DMS79 (cell line): ENCODE measurements at places on chromosomes 5 and 9.
A peak's percentile ranks its signal among the peaks of the same experiment; 100 is the strongest.

- no peak for DNase-seq
Measured at GRCh38 chr5:150261231-150261630, 28.3 kb downstream of the CAMK2A start.

- DNase-seq, result no peak
Measured at GRCh38 chr5:127254729-127255284, 35.8 kb upstream of the MEGF10 start.

DNA sequence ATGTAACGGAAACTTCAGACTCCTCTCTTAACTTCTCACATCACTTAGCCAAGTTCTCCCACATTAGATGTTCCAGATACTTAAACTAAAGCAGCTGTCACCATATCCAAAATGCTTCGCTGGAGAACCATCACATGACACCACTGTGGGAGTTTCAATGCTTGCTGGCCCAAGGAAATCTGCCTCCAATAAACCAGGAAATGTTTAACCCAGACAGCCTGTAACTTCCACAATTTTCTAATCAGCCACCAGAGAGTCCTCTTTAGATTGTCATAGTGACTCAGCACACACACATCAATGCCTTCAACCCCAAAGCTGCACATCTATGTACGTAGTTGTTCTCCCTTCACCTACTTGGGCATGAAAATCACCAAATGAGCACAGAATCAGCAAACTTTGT is 118.7 kb downstream of the LPAR1 start:
- DNase-seq, result no peak

DNA sequence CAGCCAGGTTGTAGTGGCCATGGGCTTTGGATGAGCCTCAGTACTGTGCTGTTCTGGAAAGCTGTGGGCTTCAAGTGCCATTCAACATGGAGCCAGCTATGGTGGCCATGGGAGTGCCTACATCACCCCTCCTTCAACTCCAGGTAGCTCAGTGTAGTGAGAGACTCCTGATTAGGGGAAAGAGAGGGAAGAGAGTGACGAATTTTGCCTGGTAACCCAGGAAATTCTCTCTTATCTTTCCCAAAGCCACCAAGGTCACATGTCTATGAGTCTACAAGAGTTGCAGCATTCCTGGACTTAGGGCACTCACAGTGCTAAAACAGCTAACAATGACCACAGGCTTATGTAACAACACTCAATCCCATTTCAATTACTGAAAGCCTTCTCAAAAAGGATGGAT is 81.7 kb upstream of the SPTLC1 start:
- no peak for DNase-seq

DNA sequence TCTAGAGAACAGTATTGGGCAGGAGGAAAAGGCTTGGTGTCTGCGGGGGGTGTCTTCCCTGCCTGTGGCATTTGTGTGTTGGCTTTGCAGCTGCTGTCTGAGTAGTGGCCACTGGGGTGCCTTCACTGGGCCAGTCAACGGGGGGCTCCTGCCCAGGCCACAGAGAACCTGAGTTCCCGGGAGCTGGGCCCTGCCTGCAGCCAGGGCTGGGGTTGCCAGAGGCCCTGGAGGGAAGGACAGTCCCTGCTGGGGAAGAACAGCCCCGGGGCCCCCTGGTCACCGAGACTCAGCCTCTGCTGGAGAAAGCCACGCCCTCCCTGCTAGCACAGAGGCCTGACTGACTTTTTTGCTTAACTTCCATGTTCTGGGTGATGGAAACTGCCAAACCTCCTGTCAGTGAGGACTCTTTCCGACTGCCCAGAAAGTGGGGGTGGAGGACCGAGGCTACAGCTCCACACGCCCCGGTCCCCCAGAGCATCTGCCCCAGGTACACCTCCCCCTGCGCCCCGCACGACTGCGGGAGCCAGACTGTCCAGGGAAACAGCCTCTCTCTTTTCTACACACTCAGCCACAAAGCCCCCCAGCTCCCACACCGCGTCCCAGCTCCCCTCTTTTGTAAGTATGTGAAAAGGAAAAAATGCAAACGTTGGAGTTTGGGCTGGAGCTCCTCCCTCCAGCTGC is 133.4 kb downstream of the DAB2IP start:
- DNase-seq, result no peak

GRCh38 chr9:81619353-81620001 is 69.9 kb downstream of the TLE1 start:
- DNase-seq, result peak; percentile 4

DNA sequence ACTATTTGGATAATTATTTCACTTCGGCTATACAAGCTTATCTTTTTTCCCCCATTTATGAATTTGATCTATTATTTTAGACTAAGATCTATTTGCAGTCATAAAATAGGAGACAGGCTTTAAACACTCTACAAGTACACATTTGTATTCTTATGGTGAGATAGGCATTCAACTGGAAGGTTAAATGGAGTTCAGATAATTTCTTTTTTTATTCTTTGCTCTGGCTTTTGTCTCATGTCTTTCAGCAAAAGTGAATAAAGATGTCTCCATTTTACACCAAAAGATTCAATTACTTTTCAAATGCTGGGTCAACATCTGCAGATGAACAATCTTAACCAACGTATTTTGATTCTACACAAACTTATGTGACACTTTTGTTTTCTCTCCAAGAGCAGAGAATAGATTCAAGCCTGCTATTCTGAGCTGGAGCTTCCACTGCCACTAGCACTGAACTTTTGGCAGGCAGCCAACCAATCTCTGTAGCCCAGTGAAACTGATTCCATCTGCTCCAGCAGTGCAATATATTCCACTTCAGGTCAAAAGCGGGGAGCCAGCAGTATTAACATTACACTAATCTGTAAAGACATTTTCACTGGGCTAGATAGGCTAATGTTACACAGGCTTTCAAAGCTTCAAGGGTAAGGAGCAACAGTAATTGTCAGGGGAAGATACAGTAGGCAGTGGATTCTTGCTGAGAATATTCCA is 452.0 kb upstream of the ZNF608 start:
- peak; percentile 67 for DNase-seq

GRCh38 chr9:93116072-93116961 is 17.7 kb downstream of the NINJ1 start:
- DNase-seq, result no peak

DNA sequence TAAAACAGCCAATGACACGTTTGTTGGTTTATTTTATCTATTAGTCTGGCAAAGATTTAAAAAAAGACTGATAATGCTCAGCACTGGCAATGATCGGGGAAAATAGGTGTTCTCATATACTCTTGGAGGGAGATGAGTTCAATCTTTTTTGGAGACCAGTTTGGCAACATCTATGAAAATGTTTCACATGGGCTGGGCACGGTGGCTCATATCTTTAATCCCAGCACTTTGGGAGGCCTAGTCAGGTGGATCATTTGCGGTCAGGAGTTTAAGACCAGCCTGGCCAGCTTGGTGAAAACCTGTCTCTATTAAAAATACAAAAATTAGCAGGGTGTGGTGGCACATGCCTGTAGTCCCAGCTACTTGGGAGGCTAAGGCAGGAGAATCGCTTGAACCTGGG is 6.8 kb upstream of the ANKRD31 start:
- no peak for DNase-seq

GRCh38 chr5:7047511-7048261 is 334.5 kb downstream of the TENT4A start:
- peak; percentile 37 for DNase-seq

DNA sequence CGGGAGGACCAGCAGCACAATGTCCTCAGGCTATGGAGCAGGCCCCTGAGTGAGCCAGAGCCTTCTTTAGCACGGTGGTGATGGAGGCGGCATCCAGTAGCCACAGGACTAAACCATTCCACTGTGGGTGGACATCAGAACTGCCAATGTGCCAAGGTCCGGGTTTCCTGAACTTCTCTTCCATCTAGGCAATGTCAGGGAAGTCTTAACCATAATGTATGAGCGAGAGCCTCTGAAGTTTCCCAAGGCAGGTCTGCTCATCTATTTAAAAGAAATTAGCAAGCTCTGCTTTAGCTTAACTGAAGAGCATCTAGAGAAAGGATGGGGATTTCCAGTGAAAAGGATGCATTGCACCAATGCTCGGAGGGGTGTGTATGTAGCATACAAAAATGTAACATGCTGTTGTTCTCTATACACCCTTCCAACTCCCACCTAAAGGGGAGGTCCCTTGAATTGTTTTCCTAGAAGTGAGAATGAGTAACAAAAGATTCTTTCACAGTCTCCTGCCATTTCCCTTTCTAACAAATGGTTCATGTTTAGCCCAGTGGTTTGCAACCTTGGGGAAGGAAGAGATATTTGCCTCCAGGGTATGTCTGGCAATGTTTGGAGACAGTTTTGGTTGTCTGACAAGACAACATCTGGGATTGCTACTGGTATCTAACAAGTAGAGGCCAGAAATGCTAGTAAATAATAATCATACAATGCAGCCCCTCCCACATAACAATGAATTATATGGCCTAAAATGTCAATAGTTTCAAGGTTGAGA is 6.1 kb upstream of the RXFP3 start:
- DNase-seq, result no peak

DNA sequence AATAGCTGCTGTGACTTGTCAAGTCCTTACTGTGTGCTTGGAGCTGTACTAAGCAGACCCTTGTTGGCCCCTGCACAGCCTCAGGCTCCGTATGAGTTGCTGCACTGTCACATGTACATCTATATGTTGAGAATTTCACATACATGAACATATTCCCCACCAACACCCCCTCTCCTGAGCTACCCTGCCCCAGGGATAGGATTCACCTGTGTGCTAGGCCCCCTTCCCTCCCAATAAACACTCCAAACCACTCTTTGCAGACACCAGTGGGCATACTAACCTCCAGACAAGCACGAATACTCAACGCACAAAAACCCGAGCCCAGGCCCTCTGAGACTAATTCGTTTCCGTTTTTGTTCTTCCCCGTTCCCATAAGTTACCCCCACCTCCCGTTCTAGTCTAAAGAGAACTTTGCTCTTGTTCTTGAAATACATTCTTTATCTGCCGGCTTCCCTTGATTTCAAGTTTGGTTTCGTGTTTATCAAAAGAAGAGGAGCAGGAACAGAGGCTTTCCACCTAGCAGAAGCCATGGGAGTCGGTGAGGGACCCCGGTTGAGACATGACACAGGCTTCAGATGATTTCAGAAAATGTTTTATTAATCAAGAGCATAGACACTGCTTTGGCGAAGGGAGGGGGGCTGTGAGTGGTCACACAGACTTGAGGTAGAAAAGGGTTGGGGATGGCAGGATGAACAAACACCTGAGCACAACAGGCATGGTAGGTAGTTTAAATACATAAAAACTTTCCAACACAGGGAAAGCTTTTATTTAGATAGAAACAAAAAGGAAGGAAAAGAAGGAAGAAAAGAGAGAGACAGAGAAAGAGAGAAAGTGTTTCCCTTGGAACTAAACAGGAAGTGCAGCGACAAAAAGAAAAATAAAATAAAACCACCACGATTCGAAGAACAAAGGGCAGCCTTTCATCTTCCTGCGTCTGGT is 3.4 kb downstream of the HAND1 start:
- DNase-seq, result no peak

DNA sequence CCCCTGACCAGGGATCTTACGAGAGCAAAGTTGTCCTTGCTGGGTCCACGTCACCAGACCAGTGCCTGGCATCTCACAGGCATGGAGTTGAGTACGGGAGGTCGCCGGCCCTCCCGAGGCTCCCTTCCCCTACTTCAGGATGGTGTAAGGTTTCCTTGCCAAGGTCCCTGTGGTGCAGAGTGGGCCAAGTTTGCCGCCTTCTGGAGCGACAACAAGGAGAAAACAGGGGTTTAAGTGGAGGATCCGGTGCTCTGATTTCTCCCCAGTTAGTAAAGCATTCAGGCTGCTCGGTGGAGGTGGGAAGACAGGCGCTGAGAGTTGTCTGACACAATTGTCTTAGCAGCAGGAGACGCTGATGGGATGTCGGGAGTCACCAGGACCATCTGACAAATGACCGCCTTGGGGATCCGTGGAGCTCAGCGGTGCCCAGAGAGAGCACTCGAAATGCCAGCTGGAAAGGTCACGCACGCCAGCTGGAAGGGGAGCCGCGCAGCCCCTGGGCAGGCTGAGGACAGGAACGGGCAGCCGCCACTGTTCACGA is 37.3 kb downstream of the ADAMTS2 start:
- no peak for DNase-seq

GRCh38 chr5:88545338-88545737 is 276.7 kb upstream of the TMEM161B start:
- no peak for DNase-seq

- DNase-seq, result no peak
Measured at GRCh38 chr9:129558063-129558550, 62.8 kb downstream of the C9orf50 start.

DNA sequence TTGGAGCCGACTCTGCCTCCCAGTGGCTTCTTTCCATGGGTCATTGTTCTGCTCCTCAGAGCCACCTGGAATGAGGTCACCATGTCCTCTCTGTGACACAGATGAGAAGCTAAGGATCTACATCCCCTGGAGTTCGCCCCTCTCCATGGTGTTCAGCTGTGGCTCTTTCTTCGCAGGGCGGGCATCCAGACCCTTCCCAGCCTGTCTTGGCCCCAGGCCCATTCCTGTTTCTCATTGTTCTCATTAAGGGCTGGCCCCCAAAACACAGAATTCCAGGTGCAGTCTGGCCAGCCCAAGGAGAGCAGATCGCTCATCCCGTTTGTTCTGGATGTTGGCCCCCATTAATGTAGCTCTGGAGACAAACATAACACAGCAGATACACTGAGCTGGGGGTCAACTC is 66.4 kb upstream of the COL15A1 start:
- DNase-seq, result no peak

GRCh38 chr9:113798062-113799030 is 77.8 kb upstream of the ZNF618 start:
- no peak for DNase-seq

- no peak for DNase-seq
Measured at GRCh38 chr5:1751026-1751863, 48.4 kb downstream of the MRPL36 start.

GRCh38 chr9:90002397-90003271 is 397.8 kb downstream of the GADD45G start:
- DNase-seq, result peak; percentile 15

DNA sequence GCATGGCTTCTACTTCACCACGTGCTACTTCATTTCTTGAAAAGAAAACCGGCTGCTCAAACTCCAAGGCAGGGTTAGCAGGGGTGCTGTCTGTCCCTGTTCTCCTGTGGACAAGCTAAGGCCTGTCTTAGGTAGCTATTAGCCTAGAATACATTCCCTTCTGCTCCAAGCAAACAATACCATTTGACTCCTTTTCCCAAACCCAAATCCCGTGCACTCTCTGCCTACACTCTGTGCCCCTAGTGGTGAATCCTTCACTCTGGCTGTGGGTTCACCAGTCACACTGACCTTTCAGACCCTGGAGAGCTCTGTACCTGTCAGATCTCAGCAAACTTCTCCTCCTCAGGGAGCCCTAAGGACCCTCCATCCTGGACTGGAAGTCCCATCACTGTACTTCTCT is 211.6 kb downstream of the SLIT3 start:
- no peak for DNase-seq

- DNase-seq, result no peak
Measured at GRCh38 chr5:35876454-35876853, 19.8 kb downstream of the IL7R start.

- DNase-seq, result no peak
Measured at GRCh38 chr5:91366551-91366950, 16.6 kb downstream of the ARRDC3 start.

GRCh38 chr9:135455401-135456030 is 24.1 kb upstream of the PPP1R26 start:
- DNase-seq, result no peak
